Activated naive CD4-positive, alpha-beta T cell (primary cell): ENCODE measurements at places on chromosomes 7 and 10.
A peak's percentile ranks its signal among the peaks of the same experiment; 100 is the strongest.

DNA sequence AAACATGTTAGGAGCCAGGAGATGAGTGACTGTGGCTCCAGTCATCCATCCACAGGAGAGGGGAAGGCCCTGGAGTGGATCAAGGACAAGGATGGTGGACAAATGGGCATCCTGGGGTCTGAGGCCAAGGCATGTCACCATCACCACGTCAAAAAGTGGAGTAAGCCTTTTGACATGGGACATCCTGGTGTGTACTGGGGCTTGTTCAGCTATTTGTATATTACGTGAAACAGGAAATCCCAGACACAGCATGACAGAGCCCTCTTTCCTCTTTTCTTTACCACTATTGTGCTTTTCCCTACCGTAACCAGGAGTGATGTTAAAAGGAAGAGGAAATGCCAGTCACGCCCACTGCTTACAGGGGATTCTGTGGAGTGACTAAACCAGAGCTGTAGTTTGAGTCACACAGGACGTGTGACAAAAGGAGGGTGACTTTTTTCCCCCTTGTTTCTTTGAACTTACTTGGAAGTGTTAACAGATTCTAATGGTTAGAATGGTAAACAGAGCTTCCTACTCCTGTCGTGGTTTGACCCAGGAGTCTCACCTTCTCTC is 15.4 kb downstream of the ACSL5 start:
- DNase-seq = no peak

DNA sequence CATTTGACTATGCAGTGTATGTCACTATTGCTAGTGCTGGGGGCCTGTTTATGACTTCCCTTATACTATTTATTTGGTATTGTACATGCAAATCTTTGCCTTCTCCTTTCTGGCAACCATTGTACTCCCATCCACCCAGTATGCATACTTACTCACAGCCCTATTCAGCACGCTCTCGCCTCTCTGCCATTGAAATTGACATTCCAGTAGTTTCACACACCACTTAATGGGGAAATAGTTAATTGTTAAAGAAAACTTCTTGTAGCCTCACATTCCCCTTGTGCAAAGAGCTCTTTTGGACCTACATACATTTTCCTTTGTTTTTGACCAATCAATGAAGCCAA is 9.9 kb downstream of the CLDN12 start:
- DNase-seq = no peak

GRCh38 chr7:130831817-130832481 is 97.9 kb upstream of the KLF14 start:
- DNase-seq = no peak

DNA sequence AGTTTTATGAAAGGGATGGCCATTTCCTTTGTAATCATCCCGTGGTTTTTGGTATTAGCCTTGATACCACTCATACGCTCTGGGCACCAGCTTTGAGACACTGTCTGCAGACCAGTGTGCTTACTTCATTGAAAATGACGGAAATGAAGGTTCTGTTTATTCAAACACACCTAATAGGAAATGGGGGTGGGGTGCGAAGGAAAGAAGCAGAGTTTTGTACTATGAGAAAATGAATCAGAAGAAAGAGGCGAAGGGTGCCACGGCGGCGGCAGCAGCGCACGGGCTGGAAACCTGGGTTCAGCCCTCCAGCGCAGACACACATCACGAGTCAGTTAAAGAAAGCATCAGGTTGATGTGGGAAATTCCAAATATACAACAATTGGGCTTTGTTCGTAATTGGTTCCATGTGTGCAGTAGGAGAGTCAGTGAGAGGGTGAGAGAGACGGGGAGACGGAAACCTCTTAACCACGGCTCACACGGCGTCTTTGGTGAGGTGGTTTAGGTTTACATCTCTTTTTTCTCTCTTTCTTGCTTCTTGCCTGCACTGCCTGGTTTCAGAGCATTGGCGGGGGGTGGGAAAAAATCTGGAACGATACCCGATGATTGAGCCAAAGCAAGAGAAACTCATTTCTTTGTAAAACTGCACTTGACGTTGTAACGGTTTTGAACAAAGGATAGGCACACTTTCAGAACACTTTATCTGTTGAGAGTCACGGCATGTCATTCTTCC is 321.2 kb downstream of the FRMD4A start:
- DNase-seq = peak; percentile 40

- DNase-seq = no peak
Observed at GRCh38 chr10:102511583-102512274, 8.0 kb downstream of the SUFU start.

DNA sequence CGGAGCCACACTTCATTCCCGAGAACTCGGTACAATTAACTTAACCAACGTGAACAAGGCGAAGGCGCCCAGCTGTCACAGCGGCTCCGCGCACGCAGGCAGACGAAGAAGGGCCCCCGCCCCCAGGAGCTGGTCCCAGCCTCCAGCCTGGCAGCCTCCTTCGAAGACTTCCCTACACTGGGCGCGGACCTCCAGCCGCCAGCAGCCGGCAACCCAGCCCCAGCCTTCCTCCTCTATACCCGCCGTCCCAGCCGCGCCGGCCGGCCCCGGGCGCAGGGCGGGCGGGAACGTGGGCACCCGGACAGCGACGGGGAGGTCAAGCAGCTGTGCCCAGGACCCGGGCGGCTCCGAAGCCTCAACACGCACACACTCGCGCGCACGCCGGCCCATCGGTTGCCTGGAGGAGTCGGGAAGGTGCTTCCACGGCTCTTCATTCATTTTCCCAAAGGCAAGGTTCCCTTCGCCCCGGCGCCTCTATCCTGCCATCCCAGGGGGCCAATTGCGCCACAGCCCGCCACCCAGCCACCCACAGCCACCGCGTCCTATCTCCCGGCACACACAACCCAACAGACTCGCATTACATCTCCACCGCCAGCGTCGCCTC is 1.6 kb downstream of the CHST15 start:
- DNase-seq = no peak

DNA sequence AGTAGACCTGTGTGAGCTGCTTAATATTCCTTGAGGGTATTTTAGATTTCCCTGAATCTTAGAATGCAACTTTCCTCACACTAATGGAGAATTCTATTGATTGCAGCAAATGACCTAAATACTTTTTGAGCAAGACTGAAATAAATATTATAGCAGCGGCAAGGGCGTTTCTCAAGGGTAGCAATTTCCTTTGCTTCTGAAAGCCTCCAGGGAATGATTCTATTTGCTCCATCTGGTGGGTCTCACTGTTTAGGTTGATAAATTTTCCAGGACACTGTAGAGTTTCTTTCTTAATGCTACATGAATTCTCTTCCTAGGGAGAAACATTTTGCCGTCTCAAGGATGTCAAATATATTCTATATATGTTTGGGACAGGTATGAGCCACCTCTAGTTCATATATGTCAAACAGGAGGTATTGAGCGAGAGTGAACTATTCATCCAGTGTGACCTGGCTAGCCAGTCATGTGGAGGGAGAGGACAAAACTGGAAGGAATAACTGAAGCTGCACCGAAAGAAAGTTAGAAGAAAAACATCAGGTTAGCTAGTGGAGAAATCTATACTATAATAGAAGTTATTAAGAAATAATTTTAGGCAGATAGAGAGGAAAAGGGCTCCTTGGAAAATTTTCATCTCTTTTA is 57.9 kb upstream of the FZD8 start:
- no peak for DNase-seq

GRCh38 chr7:149828357-149829309 is 9.5 kb upstream of the ZNF862 start:
- no peak for DNase-seq

- DNase-seq = no peak
Observed at GRCh38 chr7:94297397-94297838, 97.3 kb upstream of the COL1A2 start.

DNA sequence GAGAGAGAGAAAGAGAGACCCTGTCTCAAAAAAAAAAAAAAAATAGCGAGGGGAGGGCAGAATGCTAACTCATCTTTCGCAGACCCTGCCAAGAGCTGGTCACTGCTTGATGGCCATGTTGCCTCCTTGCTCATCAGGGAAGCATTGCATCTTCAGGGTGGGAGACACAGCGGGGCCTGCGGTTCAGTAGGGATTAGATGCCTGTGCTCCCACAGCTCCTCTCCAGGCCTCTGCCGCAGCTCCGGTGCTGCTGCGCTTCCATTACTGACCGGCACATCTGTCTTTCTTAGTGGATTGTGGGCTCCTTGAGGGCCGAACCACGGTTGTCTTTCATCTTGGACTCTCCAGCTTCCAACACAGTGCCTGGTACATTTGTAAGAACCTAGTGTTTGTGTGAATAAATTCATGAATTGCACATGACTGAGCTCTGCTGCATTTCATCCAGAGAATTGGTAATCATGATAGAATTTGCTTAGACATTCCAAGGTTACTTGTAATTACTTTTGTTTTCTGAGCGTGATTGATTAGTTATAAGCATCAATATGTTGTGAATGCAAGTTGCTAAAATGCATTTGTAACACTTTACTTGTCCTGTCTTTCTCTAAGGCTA is 16.8 kb downstream of the HK1 start:
- DNase-seq = no peak

DNA sequence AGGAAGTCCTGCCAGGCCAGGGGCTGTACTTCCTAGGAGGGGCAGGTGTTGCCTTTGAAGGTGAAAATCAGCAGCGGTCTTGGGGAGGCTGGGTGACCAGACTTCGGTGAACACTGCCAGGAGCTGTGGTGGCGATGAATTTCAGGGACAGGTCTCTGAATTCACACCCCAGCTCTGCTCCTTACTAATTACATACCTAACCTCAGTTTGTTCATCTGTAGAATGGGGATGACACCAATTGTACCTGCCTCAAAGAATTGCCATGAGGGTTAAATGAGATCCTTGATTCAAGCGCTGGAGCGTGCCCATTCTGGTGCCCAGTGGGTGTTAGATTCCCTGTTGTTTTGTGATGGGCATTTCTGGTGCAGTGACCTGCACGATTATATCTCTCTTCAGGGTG is 102.8 kb downstream of the TACC2 start:
- DNase-seq = no peak

- no peak for DNase-seq
Observed at GRCh38 chr10:52216852-52217251, 97.2 kb upstream of the DKK1 start.

DNA sequence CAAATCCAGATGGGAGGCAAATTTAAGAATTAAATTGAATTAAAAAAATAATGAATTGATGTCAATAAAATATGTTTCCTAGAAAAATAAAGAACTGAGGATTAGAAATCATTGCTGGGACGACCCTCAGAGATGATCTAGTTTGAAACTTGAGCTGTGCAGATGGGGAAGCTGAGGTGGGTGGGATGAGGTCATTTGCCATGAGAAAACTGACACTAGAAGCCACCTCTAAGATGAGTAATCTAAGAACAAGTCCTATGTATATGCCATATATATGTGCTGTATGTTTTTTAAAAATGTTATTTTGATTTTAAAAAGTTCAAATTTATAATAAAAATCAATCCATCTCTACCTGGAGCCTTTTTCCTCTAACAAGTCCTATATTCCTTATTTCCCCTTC is 135.7 kb downstream of the RSU1 start:
- DNase-seq = no peak

DNA sequence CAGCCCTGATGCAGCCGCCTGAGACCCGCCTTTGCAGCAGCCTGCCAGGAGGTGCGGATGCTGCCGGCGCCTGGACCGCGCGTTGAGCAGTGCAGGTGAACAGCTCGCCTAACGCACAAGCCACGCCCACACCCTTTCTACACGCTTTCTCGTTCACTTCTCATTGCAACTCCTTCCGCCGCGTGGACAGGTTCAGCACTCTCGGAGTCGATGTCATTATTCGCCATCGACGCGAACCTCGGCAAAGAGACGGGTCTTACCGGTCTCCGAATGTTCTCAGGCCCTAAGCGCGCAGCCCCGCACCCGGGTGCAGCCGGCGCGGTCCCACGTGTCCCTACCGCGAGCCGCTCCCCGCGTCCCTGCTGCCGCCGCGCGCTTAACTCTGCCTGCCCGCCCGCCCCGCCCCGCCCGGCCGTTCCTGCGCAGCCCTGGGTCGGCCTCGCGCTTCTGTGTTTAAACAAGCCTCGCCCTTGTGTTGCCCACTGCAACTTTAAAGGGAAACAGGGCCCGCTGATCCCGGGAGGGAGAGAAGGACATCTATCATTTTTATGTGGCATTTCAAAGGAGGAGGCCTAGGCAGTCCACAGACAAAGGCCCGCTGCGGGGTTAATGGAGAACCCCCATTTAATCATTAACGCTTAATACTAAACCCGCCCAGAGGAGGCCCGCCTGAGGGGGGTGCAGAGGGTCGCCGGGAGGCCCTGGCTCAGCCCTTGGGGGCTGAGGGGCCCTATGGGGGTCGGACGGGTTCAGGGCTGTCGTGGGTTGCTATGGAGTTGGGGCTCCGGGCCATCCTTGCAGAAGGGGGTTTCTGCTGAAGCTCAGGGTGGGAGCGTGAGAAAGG is 128.5 kb downstream of the WDR11 start:
- DNase-seq = no peak

- DNase-seq = no peak
Observed at GRCh38 chr7:11466517-11467105, 365.4 kb downstream of the THSD7A start.

DNA sequence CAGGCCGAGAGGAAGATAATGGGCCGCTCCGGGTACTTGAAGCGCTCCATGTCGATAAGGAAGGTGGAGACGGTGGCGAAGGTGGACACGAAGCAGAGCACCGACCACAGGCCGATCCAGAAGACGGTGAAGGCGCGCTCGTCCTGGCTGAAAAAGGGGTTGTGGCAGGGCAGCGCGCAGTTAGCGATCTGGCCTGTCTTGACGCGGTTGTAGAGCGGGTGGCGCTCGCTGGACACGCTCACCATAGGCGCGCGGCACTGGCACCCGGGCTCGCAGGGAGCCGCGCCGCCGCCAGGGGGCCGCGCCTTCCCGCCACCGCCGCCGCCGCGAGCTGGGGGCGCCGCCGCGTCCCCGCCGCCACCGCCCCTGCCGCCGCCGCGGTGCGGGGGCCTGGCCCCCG is 1.6 kb downstream of the FZD8 start:
- DNase-seq = no peak

- DNase-seq = no peak
Observed at GRCh38 chr7:70032649-70033048, 434.4 kb downstream of the AUTS2 start.

DNA sequence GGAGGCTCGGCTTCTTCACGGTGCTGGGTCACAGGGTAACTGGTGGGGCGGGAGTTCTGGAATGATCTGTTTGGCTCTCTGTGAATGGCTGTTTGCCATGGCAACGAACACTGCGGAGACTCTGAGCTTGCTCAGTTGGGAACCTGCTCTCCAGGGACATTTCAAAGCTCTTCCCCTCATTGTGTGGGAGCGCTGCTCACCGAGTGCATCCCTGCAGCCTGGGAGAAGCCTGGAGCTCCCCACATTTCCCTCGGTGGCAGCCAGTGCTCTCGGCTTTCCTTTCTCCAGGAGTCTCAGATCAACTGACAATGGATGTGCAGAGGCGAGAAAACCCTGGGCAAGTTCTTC is 57.6 kb upstream of the CACUL1 start:
- no peak for DNase-seq

GRCh38 chr10:24952707-24953645 is 570 bp upstream of the PRTFDC1 start:
- DNase-seq = no peak
